Smooth muscle cell of the pulmonary artery (primary cell): ENCODE measurements at places on chromosomes 1 and 21. TPM values are rescaled to one million over a fixed set of nuclear protein-coding genes. Genes with fewer than 3 reads are reported as not detected.

The LRRN2 gene
- not detected in 2 replicates for total RNA-seq

The KIAA0040 gene
- total RNA-seq, result 1.5 TPM in 2 replicates

The IL19 gene
- total RNA-seq, result not detected in 2 replicates

The CCDC185 gene
- total RNA-seq, result not detected in 2 replicates

The CD34 gene
- total RNA-seq, result 0.13 and 0.39 TPM in 2 replicates

The TEDDM1 gene
- not detected in 2 replicates for total RNA-seq
